Activated CD4-positive, alpha-beta T cell treated with anti-CD3 and anti-CD28 coated beads for 36 hours (primary cell): ENCODE measurements at places on chromosomes 4 and X. TPM values are rescaled to one million over a fixed set of nuclear protein-coding genes. Genes with fewer than 3 reads are reported as not detected.

The PITX2 gene
- total RNA-seq, result not detected

The USP17L26 gene
- not detected for total RNA-seq

The LRP2BP gene
- total RNA-seq, result 0.80 TPM

The GAGE12C gene
- total RNA-seq, result not detected

The BEX4 gene
- 10.0 TPM for total RNA-seq

The EVC2 gene
- 0.48 TPM for total RNA-seq

The AMBN gene
- total RNA-seq, result not detected

The CSN2 gene
- not detected for total RNA-seq

The CDKL2 gene
- 0.91 TPM for total RNA-seq

The ADH1C gene
- not detected for total RNA-seq

The KCND1 gene
- 2.8 TPM for total RNA-seq

The RBMX gene
- total RNA-seq, result 414 TPM

The SMR3B gene
- not detected for total RNA-seq

The MAGEB10 gene
- total RNA-seq, result not detected

The SUPT20HL2 gene
- total RNA-seq, result not detected

The SHROOM2 gene
- not detected for total RNA-seq

The SHOX gene
- not detected for total RNA-seq

The XAGE1B gene
- total RNA-seq, result not detected

The TMEM184C gene
- total RNA-seq, result 11.7 TPM

The CD38 gene
- 15.0 TPM for total RNA-seq

The PPP1R3F gene
- total RNA-seq, result 4.7 TPM

The TMPRSS11A gene
- not detected for total RNA-seq

The MTMR8 gene
- 4.1 TPM for total RNA-seq

The CT45A9 gene
- not detected for total RNA-seq

The RPS3A gene
- 2,077 TPM for total RNA-seq

The GLUD2 gene
- 0.91 TPM for total RNA-seq

The FRMD7 gene
- not detected for total RNA-seq

The HSD17B13 gene
- not detected for total RNA-seq

The FGG gene
- not detected for total RNA-seq

The STPG2 gene
- 0.25 TPM for total RNA-seq

The PCDH11X gene
- total RNA-seq, result not detected
